Thymus (tissue), 14 donors: ENCODE measurements at places on chromosomes 5 and 9. TPM values are rescaled to one million over a fixed set of nuclear protein-coding genes. Genes with fewer than 3 reads are reported as not detected.
A peak's percentile ranks its signal among the peaks of the same experiment; 100 is the strongest.

LCN2 gene
- 3.4 TPM for total RNA-seq

DNA sequence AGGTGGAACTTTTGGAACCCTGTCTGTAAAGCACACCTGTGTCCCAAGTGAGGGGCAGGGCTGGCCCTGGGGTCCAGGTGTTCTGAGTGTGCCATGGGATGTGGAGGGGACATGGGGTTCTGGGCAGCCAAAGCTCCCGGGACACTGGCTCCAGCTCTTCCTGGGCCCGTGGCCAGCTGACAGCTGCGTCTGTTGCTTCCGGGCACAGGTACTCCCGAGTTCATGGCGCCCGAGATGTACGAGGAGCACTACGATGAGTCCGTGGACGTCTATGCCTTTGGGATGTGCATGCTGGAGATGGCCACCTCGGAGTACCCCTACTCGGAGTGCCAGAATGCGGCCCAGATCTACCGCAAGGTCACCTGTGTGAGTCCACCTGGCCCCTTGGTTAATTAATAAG is 50.7 kb downstream of the WNK2 start:
- no peak for DNase-seq

DNA sequence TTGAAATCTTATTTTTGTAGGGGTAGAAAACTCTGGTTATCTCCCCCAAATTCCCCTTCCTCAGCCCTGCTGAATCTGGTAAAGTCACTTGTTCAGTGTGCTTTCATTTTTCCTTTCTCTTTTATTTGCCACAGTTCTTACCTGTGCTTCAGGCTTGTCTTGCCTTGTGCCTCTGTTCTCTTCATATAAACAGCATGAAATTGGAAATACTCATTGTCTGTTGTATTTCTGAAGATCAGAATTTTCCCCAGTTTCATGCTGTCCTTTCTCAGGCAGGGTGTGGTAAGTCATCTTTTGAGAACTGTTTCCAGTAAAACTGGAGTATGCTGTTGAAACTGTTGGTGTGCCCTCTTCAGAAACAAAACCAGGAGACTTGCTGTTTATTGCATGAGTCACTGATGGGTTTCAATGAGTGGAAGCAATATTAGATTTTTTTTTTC is 7.0 kb downstream of the PAM start:
- DNase-seq: no peak

GRCh38 chr5:5409151-5409810 is 13.2 kb upstream of the ICE1 start:
- DNase-seq: peak; percentile 7

GRCh38 chr5:17808566-17808965 is 174.3 kb downstream of the TAF11L14 start:
- no peak for DNase-seq

DNA sequence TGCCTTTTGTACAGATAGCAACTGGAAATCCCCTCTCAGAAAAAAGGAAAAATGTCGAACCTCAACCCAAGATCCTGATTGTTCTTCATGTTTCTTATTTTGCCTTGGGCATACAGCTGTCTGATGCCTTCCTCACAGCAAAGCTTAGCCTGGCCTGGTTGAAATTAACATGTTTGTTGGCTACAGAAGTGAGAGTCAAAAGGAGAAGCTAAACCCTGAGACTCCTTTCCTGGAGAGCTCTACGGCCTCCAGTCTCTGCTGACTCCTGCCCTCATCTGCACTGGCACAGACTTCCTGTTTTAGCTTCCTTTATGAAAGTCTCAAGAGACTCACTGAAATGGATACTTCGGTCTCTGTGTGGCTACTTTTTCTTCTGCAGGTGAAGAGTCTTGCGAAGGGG is 186.7 kb downstream of the PARP8 start:
- no peak for DNase-seq

TMEFF1 gene
- total RNA-seq: 1.4 TPM

GRCh38 chr5:150523472-150524350 is 15.8 kb downstream of the NDST1 start:
- DNase-seq: peak; percentile 14

DNA sequence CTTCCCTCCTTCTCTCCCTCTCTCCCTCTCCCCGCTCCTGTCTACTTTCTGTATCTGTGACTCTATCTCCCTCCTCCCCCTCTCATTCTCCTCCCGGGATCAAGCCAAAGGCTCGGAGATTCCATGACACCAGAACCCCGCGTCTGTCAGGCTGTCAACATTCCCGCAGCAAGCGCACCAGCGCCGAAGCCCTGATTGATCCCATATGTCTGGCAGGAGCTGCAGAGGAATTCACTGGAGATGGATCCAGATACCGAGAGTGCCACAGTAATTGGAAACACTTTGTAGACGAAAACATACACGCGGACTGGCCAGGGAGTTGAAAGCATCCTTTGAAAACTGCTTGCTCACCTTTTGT is 300 bp upstream of the SVEP1 start:
- no peak for DNase-seq

ACSL6 gene
- 1.7 TPM for total RNA-seq

DNA sequence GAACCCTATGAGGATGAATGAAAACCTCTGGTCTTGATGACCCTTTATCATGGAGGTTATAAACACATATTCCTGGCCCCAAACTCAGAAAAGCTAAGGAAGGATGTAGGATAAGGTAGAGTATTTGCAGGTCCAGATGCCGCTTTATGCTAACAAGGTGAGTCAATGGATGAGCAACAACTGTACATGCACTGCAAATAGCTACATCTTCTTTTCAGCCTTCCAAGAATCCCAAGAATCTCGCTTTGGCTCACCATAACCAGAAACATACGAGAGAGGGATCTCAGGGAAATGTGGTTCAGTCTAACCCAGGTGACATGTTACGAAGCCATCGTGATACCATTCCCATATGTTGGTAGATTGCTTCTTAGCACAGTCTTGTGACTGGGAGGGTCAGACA is 152.3 kb upstream of the ANKH start:
- no peak for DNase-seq

GRCh38 chr5:142839711-142840346 is 69.7 kb downstream of the ARHGAP26 start:
- DNase-seq: no peak

DNA sequence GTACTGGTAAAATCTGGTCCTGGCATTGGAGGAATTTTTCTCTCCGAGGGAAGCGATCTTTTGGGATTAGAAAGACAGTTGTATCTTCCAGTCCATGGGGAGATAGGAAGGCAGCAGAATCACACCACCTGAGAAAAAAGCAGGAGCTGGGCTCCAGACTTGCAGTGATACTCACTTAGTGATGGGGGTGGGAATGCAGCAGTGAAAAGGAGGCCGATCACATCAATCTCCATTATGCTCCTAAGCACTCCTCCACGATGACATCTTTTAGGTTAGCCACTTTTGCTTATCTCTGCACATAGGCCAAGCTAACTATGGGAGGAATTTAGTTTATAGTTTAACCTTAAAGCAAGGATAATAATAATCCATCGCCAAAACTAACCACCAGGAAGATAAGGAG is 219.0 kb downstream of the DMAC1 start:
- no peak for DNase-seq

GRCh38 chr9:2096376-2096970 is 81.3 kb downstream of the SMARCA2 start:
- no peak for DNase-seq

OMD gene
- 0.61 TPM for total RNA-seq

ERBIN gene
- total RNA-seq: 75.8 TPM

TMEM8B gene
- 1.5 TPM for total RNA-seq

FGF10 gene
- 0.99 TPM for total RNA-seq

- DNase-seq: no peak
These were observed 68.1 kb upstream of the FBXL7 start for GRCh38 chr5:15431923-15432322.

- DNase-seq: no peak
These were observed 175.1 kb downstream of the PCSK1 start for GRCh38 chr5:96257904-96258303.

- no peak for DNase-seq
These were observed 131.5 kb downstream of the ZSWIM6 start for GRCh38 chr5:61463596-61463995.

DNA sequence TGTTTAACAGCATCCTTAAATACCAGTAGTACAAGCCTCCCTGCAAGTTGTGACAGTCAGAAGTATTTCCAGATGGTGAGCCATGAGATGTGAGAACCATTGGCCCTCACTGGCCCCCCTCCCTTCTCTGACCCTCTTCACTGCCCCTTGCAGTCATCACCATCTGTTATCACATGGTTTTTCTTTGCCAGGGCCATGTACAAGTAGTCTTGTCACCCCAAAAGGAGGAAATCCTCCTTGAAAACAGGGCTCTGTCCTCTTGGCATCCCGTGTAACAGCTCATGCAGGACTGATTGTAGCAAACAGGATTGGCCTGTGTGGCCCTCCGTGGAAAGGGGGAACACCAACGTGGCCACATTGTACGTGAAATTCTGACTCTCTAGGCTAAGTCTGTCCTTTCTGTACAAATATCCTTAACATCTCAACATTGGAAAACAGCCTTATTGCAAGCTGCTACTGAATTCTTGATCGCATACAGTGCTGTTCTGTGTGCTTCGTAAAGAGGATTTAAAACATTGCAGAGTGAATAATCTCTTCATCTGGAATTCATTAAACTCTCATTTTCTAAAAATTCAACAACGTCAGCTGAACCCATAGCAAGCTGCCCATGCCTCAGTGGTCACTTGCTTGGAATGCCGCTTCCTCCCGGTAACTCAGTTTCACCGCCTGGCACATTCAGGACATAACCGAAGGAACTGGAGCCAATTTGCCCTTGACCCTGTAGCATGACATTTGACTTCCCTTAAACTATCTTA is 171.7 kb downstream of the ATPSCKMT start:
- DNase-seq: no peak

GRCh38 chr9:108049671-108050494 is 560.3 kb upstream of the KLF4 start:
- DNase-seq: no peak

KIF12 gene
- 7.8 TPM for total RNA-seq

ASS1 gene
- 9.1 TPM for total RNA-seq

DNA sequence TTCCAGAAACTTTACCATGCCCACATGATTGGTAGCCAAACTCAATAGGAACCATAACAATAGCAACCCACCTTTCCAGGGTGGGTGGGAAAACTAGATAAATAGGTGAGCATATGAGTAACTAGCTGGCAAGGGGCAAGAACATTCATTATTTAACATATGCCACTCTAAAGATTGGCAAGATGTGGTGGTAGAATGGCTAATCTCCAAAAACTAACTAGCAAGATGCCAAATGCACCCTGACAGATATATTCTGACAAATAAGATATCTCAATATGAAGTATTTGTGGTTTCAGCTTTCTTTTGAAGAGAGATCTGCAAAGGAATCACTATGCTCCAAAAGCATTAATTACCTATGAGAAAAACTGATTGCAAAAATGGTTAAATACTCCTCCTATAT is 895.6 kb downstream of the TLE1 start:
- DNase-seq: no peak

- no peak for DNase-seq
These were observed 677.5 kb upstream of the ST8SIA4 start for GRCh38 chr5:101580591-101580990.

DNA sequence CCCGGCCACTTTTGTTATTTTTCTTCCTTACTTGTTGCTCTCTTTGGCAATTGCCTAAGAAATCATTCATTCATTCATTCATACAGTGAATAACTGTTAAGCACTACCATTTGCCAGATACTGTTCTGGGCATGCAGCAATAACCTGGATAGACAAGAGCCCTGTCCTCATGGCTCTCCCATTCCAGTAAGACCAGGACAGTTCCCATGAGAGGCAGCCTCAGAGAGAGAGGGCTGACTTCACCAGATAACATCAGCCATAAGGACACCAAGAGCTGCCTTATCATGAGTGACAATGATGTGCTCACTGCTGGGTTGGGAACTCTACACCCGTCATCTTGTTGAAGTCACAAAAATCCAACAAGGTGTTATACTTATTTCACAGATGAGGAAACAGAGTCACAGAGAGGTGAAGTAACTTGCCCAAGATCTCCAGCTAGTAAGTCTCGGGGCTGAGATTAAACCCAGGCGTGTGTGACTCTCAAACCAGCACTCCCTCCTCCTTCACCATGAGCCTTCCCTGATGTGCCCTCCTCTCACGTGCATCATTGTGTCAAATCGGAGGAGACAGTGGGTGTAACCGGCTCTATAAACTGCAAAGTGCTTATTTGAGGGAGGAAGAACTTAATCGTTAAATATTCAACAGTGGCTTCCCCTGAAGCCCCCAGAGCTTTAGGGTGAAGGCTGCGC is 61.1 kb upstream of the TBC1D2 start:
- DNase-seq: no peak

DNA sequence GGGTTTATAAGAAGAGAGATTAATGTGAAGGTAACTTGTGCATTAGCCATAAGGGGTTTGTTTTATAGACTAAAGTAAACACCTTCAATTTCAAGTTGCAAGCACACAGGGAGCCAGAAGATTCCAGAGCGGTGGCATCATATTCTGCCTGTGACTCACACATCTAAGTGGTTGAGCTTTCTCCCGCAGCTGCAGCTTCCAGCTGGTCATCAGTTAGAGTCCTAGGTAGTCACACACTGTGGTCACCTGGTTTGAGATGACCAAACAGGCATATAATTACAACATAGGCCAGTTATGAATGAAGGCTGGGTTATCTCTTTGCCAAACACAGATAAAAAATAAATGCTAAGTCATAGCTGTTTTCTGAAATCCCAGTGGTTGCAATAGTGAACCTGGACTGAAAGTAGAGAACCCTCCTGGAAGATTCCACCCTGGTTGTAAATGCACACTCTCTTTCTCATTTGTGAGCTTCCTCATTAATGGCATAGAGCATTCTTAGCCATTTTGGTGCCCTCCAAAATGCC is 171.3 kb downstream of the GDNF start:
- DNase-seq: no peak

DNA sequence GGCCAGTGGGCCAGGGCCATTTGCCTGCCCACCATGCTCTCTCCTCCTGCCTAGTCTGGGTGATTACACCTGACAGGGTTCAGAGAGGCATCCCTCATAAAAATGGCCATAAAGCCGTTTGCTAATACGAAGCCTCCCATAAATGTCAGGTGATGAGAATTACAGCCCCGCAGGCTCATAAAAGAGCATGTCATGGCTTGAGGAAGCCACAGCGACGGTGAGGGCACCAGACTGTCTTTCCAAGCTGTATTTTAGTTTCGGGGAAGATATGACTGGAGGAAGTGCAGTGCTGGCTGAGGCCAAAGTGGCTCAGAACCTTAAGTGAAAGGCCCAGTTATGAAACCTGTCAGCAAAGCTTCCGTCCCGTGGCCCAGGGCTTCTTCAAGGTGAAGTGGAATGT is 18.5 kb upstream of the TCERG1 start:
- DNase-seq: no peak

GRCh38 chr9:78371981-78372380 is 75.1 kb downstream of the PSAT1 start:
- no peak for DNase-seq

TAF11L13 gene
- not detected for total RNA-seq

- peak; percentile 45 for DNase-seq
These were observed 767 bp downstream of the RALGPS1 start for GRCh38 chr9:126915281-126915816.
